ENCODE measurements at places on chromosomes 4 and X.
A peak's percentile ranks its signal among the peaks of the same experiment; 100 is the strongest.

GRCh38 chr4:6696611-6697010 lies 2.9 kb downstream of the S100P start:
- DNase-seq, result no peak

- no peak for DNase-seq
Observed at GRCh38 chr4:24794916-24795665, at the start of gene SOD3. SOD3 (plus strand) TSS chr4:24795573; CDS start chr4:24799522, 3,949 bp downstream.

DNA sequence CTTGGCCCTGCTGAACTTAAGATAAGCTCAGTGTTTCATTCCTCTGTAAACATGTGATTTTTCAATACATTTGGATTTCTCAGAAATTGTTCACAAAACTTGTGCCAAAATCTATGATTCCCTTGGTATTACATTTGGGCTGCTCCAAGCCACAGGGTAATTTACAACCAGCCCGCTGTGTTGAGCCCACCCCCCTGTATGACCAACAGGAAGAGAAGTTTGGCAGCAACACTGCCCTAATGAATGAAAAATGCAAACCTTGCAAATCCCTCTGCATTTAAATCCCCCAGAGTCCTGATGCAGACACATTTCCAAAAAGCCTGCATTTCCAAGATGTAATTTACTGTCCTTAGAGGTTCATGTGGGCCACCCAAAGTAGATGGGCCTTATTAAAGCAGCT lies 34.1 kb upstream of the GAB1 start:
- DNase-seq, result no peak

- no peak for DNase-seq
Observed at GRCh38 chr4:127217586-127218229, 415.0 kb upstream of the INTU start.

DNA sequence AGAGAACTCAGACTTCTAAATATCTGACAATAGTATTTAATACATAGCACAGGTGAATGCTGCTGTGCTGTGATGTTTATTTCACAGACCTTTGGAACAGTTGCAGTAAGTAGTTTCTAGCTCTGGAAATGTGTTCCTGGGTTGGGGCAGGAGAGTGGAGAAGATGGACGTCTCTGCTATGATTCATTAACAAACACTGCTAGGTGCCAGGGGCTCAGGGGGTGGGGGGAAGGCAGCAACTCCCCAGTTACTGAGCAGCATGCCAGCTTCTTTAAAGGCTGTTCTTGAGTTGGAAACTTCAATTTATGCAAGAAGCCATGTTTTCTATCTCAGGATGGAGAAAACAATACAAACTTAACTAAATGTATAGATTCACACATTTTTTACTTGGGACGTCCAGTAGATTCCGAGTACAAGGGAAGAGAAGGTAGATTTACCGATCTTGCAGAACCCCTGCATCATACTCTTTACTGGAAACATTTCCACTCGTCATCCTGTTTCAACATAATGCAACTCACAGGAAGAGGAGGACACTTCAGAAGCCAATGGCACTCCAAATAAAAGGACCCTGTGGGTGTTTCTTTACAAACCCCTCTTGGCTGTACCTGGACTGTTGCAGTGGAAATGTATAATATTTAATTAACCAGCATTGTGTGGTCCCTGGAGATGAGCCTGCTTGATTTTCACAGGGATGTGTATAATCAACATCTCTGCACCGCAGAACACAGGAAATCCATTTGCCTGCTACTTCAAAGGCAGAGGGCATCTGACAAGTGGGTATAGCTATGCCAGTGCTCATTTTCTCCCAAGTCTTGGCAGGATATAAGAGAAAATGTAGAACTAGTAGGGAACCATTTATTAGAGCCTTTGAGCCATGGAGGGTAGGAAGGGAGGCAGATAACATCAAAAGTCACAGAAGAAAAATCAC lies 171.4 kb downstream of the SH3KBP1 start:
- DNase-seq, result no peak

DNA sequence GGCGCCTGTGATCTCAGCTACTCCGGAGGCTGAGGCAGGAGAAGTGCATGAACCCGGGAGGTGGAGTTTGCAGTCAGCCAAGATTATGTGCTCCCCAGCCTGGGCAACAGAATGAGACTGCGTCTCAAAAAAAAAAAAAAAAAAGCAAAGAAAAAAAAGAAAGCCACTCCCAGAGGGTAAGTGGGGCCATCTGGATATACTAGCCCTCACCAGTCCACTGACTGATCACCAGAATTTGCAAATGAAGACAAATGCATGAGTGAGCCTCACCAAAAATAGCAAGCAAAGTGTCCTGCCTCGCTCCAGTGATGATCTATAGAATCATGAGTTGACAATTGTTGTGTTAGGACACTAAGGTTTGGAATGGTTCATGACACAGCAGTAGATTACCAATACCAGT lies 47.6 kb downstream of the ZFP42 start:
- DNase-seq, result no peak

DNA sequence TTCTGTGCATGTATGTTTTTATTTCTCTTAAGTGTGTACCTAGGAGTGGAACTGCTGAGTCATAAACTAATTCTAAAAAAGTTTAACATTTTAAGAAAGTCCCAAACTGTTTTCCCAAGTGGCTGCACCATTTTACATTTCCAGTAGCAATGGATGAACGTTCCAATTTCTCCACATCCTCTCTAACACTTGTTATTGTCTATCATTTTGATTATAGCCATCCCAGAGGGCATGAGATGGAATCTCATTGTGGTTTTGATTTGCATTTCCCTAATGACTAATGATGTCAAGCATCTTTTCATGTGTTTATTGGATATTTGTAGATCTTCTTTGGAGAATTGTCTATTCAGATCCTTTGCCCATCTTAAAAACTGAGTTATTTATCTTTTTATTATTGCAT lies 82.5 kb downstream of the PPEF1 start:
- DNase-seq, result no peak

DNA sequence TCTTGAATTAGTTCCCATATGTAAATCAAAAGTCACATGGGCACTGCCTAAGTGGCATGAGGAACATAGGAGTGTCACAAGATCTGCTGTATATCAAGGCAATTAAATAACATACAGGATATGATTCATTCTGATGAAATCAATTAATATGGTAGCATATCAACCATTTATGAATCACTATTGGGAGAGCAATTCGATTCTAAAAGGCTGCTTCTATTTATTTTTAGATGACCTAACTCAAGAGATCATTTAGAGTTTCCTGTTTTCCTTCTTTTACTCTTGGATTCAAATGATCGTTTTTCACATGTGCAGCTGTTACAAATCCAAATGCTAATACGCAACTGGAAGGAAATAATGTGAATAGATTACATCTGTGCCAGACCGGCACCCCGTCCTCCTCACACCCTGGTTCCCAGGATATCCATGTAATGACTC lies 81.9 kb downstream of the HCCS start:
- DNase-seq, result no peak

- no peak for DNase-seq
Observed at GRCh38 chr4:56129431-56129861, 180.7 kb downstream of the CEP135 start.

DNA sequence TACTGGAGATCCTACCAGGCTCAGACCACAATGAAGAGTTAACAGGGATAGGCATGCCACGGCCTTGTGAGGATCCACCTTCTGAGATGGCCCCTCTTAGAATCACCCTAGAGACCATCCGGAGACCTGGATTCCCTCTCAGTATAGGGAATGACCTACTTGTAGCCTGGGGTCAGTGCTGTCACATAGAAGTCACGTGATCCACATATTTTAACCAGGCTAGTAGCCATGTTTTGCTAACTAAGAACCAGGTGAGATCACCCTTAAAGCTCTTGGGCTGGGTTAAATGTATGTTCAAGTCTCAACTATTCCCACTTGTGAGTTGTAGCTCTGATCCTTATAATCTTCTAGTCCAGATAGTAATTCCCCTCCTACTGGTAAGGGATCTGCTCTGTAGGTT lies 215.4 kb downstream of the CCNG2 start:
- no peak for DNase-seq

- no peak for DNase-seq
Observed at GRCh38 chr4:23972187-23972586, 82.3 kb upstream of the PPARGC1A start.

GRCh38 chr4:111433441-111433840 lies 711.8 kb upstream of the FAM241A start:
- DNase-seq, result no peak

DNA sequence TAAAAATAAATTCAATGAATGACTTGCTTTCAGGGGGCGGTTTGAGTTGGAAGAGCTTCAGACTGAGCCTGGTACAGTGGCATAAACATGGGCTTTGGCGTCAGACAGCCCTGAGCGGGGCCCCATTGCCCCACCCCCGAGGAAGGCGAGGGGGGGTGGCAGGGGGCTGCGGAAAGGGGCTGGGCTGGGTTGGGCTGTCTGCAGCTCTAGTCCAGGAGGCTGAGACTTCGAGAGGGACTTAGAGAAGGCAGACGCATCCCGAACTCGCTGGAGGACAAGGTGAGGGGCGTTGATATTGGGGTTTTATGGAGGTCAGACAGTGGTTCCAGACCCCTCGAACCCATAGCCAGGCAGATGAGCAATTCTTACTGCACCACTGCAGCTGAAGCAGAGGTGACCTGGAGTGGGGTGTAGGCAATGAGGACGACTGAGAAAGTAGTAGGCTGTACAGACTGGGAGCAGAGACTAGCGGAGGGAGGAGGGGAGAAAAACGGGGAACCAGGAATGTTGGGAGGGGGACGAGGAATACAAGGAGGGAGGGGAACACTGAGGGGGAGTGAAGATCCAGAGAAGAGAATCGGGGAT lies at the start of gene MAGED2:
Gene MAGED2 (plus strand): TSS at position 222 of the 585 bp plus-strand sequence. CDS start 1,587 bp downstream, outside the sequence.
- no peak for DNase-seq

DNA sequence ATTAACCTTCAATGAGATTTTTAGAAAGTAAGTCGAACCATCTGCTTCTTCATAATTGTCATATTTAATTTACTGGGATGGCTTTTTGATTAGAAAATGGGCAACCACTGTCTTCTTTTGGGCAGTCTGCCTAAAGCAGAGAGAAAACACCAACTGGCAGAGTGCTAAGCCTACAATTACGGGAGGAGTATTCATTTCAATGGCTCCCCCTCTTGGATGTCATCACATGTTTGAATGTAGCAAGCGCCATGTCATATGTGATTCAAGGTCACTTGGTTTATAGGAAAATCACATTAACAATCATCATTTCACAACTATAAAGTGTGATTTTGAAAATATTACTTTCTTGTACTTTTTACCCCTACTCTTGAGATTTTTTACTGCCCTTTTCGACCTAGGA lies 261.9 kb downstream of the FRMPD4 start:
- no peak for DNase-seq

DNA sequence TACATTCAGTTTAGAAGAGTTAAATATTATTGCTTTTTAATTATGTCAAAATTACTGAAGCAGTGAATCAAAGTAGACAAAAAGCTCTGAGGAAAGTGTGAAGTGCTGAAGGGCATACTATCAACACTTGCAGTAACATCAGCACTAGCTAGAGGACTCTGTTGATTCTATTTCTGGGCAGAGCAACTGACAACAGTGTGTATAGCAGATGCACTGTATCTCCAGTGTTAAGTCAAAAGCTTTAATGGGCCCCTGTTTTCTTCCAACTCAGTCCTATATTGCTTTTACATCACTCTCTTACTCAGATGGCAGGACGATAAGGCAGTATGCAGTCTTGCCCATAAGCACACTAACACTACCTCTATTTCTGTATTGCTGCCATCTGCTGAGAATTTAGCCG lies 435.2 kb upstream of the AMOT start:
- DNase-seq, result no peak

GRCh38 chrX:150693725-150694574 lies 754 bp downstream of the MTMR1 start:
- peak; percentile 24 for DNase-seq

- DNase-seq, result peak; percentile 1
Observed at GRCh38 chr4:88697588-88698329, at the start of gene NAP1L5. NAP1L5 (minus strand) TSS chr4:88697829; CDS start chr4:88697754, 75 bp downstream.

GRCh38 chrX:24153178-24153795 lies 3.8 kb downstream of the ZFX start:
- DNase-seq, result no peak

DNA sequence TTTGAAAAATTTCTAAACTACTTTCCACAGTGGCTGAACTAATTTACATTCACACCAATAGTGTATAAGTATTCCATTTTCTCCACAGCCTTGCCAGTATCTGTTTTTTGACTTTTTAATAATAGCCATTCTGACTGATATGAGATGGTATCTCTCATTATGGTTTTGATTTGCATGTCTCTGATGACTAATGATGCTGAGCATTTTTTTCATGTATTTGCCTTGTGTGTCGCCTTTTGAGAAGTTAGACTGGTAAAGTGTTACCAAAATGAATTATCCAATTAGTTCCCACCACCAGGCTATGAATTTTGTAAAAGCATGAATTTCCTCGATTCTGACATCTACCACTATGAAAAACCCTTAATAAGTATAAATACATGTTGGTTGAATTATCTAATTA lies 242.2 kb upstream of the GK2 start:
- no peak for DNase-seq

GRCh38 chrX:40107291-40108161 lies 9.8 kb upstream of the BCOR start:
- DNase-seq, result no peak

DNA sequence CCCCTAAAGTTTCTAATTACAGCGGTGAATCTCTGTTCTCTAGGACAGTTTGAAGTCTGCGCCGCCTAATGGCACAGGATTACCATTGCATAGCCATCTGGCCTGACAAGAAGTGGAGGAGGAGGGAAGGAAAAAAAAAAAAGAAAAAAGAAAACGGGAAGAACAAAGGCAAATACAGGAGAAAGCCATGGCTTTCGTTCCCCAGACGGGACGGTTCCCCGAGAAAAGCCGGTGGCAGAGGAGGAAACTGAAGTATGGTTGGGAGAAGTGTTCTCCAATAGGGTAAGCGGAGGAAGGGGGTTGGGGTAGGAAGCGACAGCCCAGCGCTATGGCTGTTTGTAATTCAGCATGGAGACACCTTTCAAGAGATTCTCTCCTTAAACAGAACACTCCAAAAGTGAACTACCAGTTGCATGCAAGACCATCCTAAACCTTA lies 80.8 kb downstream of the HMGN5 start:
- no peak for DNase-seq

DNA sequence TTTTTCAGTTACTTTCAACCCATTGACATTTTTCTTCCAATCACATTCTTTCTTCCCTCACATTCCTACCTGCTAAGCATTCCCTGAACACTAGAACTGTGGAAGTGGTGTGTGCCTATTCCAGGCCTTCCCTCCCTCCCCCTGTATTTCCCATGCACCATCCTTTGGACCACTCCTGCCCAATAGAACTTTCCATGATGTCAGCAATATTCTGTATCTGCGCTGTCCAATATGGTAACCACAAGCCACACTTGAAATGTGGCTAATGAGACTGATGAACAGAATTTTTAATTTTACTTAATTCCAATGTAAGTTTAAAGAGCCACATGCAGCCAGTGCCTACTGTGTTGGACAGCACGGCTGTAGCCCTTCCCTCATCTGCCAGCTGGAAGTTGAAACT lies 57.5 kb downstream of the DCTD start:
- no peak for DNase-seq

- DNase-seq, result no peak
Observed at GRCh38 chr4:161252520-161253141, 911.2 kb downstream of the FSTL5 start.

DNA sequence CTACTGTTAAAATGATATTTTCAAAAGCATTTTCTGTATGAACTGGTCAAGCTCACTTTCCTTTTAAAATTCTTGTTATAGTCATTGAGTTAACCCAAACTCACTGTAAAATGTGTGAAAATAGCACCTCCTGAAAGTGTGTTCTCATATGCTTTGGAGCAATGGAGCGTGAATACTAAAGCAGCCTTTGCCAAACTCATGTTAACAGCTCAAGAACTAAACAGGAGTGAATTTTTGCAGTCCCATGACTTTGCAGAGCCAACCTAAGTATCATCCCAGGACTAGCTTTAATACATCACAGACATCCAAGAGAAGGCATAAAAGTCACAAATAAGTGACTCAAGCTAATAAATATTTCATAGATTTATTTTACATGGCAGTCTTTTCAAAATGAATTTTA lies 2.3 kb downstream of the AMMECR1 start:
- DNase-seq, result no peak
